ENCODE measurements at places on chromosomes 11 and 22.

DNA sequence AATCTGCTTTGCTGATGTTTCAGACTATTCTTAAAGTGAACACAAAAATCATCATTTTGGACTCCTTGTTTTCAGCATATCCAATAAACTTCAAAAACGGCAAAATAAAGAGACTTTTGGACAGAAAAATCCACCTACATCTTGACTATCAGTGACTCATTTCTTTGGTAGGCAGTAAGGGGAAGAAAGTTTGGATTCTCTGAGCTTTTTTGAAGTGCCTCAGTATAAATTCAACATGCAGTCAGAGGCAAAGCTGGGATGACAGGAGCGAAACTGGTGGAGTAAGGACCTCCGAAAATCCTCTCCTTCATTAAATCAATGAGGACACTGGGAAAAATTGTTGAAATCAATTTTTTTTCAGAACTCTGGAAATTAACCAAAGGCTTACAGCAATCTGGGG is 29.7 kb downstream of the EFCAB6 start:
- DNase-seq: peak; percentile 43

- no peak for DNase-seq
Observed at GRCh38 chr22:20224256-20224626, 43.9 kb downstream of the RTN4R start.

- peak; percentile 77 for DNase-seq
Observed at GRCh38 chr22:37259540-37260029, 15.5 kb upstream of the RAC2 start.

DNA sequence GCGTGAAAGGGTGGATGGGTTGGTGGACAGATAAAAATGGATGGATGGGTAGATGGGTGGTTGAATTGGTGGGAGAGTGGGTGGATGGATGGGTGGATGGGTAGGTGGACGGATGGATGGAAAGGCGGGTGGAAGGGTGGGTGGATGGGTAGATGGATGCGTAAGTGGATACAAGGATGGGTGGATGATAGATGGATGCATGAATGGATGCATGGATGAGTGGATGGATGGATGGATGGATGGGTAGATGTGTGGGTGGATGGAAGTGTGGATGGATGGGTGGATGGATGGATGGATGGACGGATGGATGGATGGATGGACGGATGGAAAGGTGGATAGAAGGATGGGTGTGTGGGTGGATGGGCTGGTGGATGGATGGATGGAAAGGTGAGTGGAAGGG is 77.0 kb upstream of the GRK3 start:
- DNase-seq: no peak

- peak; percentile 23 for DNase-seq
Observed at GRCh38 chr11:109512249-109512648, 90.3 kb downstream of the C11orf87 start.

DNA sequence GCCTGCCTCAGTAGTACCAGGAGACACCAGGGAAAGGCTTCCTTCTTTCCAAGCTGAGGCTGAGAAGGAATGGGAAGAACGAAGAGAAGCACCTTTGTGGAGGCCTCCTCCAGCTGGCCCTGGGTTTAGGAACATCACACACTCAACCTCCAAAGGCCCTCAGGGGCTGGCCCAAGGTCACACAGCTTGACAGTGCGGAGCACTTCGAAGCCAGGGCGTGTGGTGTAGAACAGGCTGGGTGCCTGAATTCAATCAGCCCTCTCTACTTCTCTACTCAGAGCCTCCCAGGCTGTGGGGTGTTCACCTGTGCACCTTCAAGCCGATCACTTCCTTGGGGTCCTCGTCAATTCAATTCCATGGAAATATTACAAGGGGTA is 727 bp upstream of the CSDC2 start:
- no peak for DNase-seq

DNA sequence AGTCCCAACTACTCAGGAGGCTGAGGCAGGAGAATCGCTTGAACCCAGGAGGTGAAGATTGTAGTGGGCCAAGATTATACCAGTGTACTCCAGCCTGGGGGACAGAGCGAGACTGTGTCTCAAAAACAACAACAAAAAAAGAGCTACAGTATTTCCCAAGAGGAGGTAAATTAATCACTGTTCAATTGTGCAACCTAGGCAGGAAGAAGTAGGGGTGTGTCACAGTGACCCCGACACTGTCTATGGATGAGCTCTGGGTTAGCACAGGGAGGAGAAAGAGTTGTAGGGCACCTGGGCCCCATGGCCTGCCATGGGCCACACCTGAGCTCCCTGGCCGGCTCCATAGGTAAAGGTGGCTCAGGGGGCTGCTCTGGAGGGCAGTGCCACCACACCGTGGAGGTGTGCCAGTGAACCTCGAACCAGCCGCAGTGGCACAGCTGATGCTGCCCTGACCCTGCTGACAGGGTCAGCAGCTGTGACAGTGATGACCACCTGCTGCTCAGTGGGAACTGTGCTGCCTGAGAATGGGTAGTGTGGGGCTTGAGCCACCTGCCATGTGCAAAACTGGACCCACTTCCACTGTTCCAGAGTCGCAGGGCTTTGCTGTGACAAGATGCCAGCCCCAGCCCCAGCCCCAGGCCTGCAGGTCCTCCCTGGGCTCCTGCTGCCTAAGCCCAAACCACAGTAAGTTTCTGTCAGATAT is 84.0 kb upstream of the PITPNB start:
- peak; percentile 52 for DNase-seq

GRCh38 chr11:14042686-14043465 is 80.4 kb downstream of the SPON1 start:
- no peak for DNase-seq

DNA sequence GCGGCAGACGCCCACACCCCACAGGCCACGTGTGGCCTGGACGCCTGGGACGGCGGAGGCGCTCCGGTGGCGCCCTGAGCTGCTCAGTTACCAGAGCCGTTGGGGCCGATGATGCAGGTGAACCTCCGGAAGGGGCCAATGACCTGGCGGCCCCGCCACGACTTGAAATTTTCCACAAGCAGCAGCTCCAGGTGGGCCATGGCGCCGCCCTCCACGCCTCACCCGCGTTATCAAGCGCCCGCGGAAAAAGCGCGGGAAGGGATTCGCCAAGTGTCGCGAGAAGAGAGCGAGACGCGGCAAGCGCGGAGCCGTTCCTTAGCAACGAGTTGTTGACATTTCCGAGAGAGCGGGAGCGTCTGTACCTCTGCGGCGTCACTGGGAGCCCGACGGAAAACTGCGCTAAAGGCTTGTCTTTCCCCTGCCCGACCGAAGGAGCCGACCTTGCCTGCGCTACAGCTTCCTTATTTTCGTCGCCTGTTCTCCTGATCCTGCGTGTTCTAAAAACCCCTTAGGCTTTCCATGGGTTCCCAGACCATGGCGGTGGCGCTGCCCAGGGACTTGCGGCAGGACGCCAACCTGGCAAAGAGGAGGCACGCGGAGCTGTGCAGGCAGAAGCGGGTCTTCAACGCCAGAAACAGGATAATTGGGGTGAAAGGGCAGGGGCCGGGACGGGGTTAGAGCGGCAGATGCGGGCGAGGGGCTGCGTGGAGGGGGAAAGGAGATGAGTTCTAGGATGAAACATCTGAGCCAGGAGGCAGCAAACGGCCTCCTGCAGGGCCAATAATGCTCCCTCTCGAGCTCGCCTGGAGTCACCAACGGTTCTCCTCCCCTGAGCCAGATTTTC is at the start of the genes RIBC2 and SMC1B:
Gene RIBC2, plus strand, starts transcription at position 326 of the 844 bp plus-strand sequence. Its CDS starts 194 bp downstream, at position 520.
Gene SMC1B, minus strand, starts transcription at position 232 of the 844 bp plus-strand sequence. Its CDS starts 32 bp downstream, at position 200.
- DNase-seq: peak; percentile 96

GRCh38 chr22:27952779-27953178 is 33.7 kb upstream of the PITPNB start:
- peak; percentile 55 for DNase-seq

- DNase-seq: no peak
Observed at GRCh38 chr22:35192129-35192918, 65.0 kb upstream of the HMGXB4 start.

- DNase-seq: no peak
Observed at GRCh38 chr11:15113381-15113780, 1.3 kb upstream of the INSC start.

GRCh38 chr22:33796494-33796893 is 123.8 kb downstream of the LARGE1 start:
- DNase-seq: no peak

DNA sequence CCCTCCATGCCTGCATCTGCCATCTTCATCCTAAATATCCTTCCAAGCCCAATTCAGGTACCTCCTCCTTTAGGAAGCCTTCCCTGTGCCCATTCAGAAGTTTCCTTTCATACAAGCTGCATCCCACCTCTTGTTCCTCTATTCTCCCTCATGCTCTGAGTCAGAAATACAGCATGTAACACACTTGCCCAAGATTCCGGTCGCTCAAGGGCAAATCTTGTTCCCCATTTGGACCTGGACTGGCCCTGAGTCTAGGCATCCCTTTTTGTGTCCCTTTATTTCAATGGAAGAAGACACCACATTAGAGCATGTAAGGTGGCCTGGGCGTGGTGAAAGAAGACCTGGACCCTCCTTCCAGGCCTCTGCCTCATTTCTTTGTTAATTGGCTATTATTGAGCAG is 38.5 kb downstream of the RTL6 start:
- DNase-seq: no peak

DNA sequence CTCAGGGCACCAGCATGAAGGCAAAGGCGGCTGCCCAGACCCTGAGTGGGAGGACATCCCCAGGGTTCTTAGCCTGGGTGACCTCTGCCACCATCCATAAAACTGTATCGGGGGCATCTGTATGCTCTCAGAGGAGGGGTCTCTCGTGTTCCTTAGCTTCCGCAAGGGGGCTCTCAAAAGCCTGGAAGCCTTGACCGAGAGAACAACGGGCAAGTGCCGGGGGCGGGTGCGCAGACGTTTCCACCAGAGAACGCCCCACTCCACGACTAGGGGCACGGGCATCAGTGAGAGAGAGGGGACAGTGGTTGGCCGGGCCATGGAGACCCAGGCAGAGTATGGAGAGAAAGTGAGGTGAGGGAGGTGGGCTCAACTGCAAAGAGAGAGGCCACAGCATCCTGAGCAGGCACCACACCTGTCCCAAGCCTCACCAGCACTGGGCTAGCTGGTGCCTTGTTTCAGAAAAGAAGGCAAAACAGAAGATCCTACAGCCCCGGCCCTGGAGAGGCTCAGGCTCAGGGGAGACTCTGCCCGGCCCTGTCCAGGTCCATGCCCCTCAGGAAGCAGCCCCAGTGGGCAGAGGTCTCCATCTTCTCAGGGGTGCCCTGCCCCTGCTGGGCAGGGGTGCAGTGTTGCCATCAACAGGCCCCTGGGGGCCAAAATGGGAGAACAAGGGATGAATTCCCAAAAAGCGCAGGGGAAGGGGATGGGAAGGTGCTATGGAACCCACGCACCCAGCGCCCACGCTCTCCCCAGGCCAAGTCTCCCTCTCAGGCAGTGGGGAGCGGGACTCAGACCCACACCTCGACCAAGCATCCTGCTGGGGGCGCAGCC is 5.9 kb downstream of the TSPAN32 start:
- DNase-seq: no peak

- no peak for DNase-seq
Observed at GRCh38 chr11:127114035-127114434, 113.5 kb upstream of the KIRREL3 start.

GRCh38 chr11:128480665-128481064 is 106.7 kb downstream of the ETS1 start:
- DNase-seq: no peak

DNA sequence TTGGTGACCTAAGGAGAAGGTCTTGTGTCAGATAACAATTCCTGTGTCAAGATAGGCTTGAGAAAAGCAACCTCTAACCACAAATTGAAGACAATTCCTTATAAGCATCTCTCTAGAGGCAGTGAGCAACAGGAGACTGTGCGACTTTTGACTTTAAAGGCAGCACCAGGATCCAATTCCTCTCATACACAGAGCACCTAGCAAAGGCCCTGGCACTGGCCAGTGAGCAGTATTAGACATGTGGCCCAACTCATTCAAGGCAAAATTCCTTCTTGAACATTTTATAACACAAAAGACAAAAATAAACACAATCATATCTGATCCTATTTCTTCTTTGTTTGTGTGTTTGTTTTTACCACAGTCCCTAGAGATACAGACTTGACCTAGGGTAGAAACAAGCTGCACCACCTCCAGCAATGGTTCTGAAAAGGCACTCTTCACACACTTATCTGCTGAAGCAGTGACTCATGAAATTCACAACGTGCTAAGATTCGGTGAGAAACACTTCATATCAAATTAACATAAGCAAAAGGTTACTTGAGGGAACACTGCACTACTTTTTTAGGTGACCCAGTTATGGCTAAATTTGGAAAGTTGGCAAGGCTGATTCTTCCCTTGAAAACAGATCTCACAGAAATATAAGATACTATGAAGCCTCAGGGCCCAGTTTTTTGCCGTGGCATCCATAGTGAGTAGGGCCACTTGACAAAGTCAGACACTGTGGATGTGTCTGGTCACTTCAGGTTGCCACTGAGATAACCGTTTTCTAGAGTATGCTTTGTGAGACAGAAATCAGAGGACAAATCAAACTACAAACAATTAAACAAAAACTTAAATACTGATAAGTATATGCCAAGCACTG is 1018.9 kb downstream of the DLG2 start:
- DNase-seq: no peak

DNA sequence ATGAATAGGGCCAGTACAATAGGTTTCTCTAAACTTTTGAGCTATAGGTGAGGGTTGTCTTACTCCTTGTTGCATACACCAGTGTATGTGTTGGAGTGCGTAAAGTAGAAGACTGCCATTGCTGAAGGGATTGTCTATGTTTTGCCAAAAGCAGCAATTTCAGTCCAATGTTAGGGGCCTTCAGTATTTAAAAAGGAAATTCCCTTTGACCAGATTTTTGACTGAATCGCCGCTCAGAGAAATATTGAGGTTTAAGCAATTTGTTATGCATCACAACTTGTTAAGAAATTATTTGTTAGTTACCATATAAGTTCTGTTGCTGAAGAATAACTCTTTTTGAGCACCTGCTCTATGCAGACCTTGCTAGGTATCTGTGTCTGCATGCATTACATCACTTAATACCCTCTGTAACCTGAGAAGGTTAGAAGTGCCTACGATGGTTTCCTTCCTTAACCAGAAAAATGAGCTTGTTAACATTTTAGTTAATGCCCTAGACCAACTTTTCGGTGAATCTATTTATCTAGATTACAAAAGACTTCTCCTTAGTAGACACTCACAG is 33.9 kb downstream of the MMP20 start:
- no peak for DNase-seq

DNA sequence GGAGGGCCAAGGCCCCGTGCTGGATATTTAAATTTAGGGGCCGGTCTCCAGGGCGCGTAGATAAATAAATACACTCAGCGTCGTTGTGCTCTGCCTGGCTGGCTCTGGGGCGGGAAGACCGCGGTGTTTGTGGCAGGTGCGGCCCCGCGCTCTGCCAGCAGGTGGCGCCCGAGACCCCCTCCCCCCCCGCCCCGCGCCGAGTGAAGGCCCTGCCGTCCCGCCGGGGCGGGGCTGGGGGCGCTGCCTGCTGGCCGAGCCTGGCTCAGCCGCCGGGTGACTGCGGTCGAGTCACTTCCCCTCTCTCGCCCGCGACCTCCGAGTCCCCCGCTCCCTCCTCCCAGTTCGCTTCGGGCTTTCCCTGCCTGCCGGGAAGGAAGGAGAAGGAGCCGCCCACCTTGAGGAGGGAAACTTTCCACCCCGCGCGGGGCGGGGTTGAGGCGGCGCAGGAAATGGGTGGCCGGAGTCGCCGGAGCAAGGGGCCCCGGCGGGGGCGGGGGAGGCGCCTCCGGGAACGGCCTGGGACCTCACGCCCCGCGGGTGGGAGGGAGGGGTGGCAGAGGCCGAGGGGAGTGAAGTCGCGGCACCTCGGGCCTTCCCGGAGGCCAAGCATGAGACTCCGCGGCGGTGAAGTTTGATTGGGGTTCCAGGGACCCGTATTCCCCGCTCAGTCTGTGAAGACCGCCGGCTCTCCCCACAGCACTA is 1.6 kb upstream of the EHBP1L1 start:
- peak; percentile 97 for DNase-seq
